Endodermal cell (in vitro differentiated cells): ENCODE measurements at places on chromosomes 5 and 9. TPM values are rescaled to one million over a fixed set of nuclear protein-coding genes. Genes with fewer than 3 reads are reported as not detected.

- DNase-seq, result no peak
- H3K4me1 ChIP-seq, result peaks cover 10% of the 10 kb centered on the region
- H3K27me3 ChIP-seq, result no peaks in the 10 kb centered on the region
- no peak overlapping the region for H3K27ac ChIP-seq
- H3K36me3 ChIP-seq, result no peaks in the 10 kb centered on the region
Observed at GRCh38 chr9:91577633-91578061, 154.0 kb upstream of the NFIL3 start.

GRCh38 chr9:116951588-116952435, 264.7 kb downstream of the TRIM32 start:
- no peak overlapping the region for H3K4me3 ChIP-seq
- no peak overlapping the region for H3K27ac ChIP-seq
- H3K27me3 ChIP-seq, result no peaks in the 10 kb centered on the region
- H3K36me3 ChIP-seq, result no peaks in the 10 kb centered on the region
- no peak for DNase-seq

- no peak overlapping the region for H3K4me3 ChIP-seq
- no peaks in the 10 kb centered on the region for H3K27me3 ChIP-seq
- H3K27ac ChIP-seq, result no peak overlapping the region
Observed at GRCh38 chr9:99515093-99515492, 293.0 kb downstream of the SEC61B start.

DNA sequence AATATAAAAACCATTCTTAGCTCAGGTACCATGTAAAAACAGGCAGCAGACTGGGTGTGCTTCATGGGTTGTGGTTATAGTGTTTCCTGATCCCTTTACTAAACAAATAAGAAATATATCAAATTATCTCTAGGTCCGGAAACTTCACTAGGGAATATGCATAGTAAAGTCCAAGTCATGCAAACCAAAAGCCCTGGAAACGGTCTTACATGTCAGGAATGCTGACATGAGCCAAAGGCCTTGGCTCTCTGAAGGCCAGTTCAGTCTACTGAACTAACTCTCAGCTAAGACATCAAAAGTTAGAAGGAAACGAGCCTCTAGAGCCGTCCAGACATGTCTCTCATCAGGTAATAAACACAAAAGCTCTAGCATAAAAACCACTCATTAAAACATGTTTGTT, 778.9 kb upstream of the ZNF608 start:
- peaks cover 6% of the 10 kb centered on the region for H3K4me1 ChIP-seq
- H3K36me3 ChIP-seq, result no peaks in the 10 kb centered on the region
- no peak for DNase-seq
- H3K27me3 ChIP-seq, result no peaks in the 10 kb centered on the region

GRCh38 chr5:66871651-66872050, 275.5 kb downstream of the MAST4 start:
- no peak overlapping the region for H3K27ac ChIP-seq
- H3K27me3 ChIP-seq, result no peaks in the 10 kb centered on the region
- DNase-seq, result no peak
- H3K36me3 ChIP-seq, result no peaks in the 10 kb centered on the region
- H3K4me1 ChIP-seq, result no peaks in the 10 kb centered on the region
- H3K4me3 ChIP-seq, result no peak overlapping the region

- H3K27ac ChIP-seq, result no peak overlapping the region
- no peak overlapping the region for H3K4me3 ChIP-seq
- H3K27me3 ChIP-seq, result no peaks in the 10 kb centered on the region
- DNase-seq, result no peak
- no peaks in the 10 kb centered on the region for H3K36me3 ChIP-seq
Observed at GRCh38 chr5:143806579-143806978, 5.4 kb upstream of the HMHB1 start.

DNA sequence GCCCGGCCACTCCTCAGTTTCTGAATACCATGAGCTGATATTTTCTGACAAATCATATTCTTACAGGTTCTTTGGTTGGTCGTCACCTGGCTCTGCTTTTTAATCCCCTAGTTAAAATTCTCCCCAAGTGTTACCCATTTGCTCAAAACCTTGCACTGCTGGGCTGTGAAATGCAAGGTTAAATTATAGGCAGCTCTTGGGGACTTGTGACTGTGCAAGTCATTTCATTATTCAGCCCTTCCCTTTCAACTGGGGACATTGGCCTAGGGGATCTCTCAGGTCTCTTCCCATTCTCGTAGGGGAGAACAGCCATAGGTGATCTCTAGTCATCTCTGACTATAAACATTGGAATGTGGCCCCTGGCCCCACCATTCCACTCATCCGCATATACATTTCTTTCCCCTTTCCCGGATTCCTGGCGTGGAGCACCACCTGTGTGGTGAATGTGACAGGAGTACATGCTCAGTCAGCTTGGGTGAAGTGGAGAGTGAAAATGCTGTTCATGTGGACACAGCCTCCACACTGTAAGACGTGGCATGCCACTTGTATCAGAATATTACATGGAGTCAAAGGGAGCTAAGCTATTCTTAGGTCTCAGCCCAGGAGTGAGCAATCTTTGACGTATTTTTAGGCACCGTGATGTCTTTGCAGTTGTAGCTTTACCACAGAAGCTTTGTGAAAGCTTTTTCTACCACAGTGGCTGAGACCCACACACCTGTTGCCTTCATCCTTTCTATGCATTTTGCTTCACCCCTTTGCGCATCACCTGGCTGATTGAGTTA, 386.7 kb downstream of the KDM4C start:
- no peaks in the 10 kb centered on the region for H3K4me1 ChIP-seq
- H3K27me3 ChIP-seq, result no peaks in the 10 kb centered on the region
- no peak overlapping the region for H3K27ac ChIP-seq
- H3K4me3 ChIP-seq, result no peak overlapping the region

DNA sequence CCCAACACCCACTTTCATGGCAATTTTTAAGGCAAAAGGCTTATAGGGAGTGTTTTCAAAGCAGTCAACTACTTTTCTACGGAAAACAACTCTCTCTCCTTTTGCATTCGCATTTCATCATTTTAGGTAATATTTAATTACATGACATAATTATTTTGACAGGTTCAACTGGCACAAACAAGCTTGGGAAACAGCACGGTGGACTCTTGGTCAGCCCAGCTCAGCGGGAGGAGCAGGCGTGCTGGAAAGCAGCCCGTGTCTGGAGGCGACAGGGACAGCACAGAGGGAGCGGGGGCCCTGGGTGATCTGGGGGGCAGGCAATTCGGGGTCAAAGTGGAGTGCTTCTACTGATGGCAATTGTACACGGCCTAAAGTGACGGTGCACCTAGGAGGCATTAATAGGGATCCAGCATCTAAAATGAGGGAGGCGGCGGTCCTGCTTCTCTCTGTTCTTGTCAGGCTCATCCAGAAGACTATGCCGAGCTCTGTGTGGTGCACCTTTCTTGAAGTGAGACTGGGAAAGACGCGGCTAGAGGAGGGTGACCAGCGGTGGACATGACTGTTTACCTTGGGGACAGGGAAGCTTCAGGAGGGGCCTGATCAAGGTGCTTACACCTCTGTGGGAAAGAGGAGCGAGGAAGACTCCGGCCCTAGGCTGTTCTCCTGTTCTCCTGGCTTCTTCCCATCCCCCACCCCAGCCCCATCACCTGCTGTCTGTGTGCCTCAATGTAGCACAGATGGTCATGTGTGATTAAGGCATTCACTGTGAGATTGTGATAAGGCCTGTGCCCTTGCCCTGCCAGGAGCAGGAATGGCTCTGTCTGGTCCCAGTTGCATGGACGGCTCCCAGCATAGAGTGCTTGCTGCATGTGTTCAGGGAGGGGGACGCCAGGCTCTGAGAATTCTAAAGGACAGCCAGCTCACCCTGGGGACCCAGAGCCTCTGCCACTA, 3.4 kb downstream of the MYMK start:
- no peak overlapping the region for H3K4me3 ChIP-seq
- no peaks in the 10 kb centered on the region for H3K36me3 ChIP-seq
- no peak overlapping the region for H3K27ac ChIP-seq
- no peak for DNase-seq
- peaks cover 3% of the 10 kb centered on the region for H3K4me1 ChIP-seq

MGAT1 gene
- 76.2 and 77.0 TPM in 2 replicates for total RNA-seq

SLC27A6 gene
- 4.2 to 7.2 TPM (median 6.9 TPM) in 3 replicates for total RNA-seq

SEMA6A gene
- total RNA-seq, result 79.6 to 117 TPM (median 101 TPM) in 3 replicates

CNTFR gene
- total RNA-seq, result 0.53 and 0.63 TPM in 2 replicates

GRM6 gene
- total RNA-seq, result not detected in 2 replicates

EDIL3 gene
- 2.0 to 4.8 TPM (median 2.2 TPM) in 3 replicates for total RNA-seq

STPG3 gene
- total RNA-seq, result 0.35 TPM in 1 of 3 replicates, not detected in the others

SLC28A3 gene
- total RNA-seq, result not detected in 3 replicates

ZNF608 gene
- total RNA-seq, result 129 and 140 TPM in 2 replicates

FREM1 gene
- total RNA-seq, result 8.4 to 36.2 TPM (median 8.6 TPM) in 3 replicates

DDX46 gene
- 46.8 to 86.5 TPM (median 79.4 TPM) in 3 replicates for total RNA-seq

GABRA6 gene
- total RNA-seq, result not detected in 2 replicates
